NCI-H1105 treated with DMSO at 0.1 percent for 48 hours (cell line): ENCODE measurements at places on chromosomes 7 and 10.

DNA sequence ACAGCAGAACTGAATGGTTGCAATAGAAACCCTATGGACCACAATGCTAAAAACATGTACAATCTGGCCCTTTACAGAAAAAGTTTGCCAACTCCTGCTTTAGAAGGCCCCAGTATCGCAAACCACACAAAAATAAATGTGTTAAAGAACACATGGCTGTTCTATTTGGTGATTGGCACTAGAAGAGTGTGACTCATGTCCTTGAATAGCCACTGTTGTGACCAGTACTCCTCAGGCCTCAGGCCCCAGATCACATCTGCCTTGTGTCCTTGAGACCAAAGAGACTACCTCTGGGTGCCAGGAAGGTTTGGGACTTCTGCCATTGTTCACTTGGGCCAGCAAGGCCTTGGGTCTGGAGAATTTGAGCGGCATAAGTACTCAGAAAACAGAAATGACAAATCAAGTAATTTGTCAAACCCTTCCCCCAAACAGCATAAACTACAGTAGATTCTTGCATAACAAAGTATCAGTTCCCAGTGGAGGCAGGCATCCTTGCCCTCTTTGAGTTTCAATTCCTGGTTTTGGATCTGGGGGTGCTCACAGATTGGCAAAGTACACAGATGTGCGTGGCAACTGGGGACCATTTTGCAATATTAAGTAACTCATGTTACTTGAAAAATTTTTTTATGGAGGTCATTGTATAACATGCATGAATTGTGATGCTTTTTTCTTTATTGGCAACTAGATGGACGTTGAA is 50.2 kb downstream of the MTURN start:
- no peak for DNase-seq

DNA sequence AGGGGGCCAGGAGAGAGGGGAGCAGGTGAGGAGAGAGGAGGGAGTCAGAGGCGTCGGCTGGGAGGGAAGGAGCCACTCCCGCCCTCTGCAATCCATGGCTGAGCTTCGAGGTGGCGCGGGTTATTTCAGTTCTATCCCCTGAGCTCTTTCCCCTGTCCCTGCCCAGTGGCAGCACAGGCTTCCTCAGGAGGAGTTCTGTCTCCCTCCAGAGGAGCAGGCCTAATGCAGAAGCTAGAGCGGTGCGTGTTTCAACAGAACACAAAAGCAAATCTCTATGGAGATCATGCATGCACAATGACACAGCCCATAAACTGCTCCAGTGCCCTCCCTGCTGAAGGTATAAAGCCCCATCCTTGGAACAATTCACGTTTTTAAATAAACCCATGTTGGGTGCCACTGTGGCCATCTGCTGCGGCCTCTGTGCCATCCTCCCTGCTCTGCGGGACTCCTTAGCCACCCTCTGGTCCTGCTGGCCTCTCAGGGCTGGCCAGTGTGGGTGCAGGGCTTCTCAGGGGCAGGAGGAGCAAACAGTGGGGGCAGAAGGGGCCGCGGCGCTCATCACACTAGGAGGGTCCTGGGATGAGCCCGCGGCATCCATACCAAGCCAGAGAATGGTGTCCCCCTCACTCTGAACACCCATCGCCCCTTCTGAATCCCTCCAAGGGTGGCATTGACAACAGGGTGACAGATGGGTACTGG is 192.6 kb upstream of the LYZL2 start:
- DNase-seq, result no peak

- DNase-seq, result no peak
These were observed 46.3 kb downstream of the MGMT start for GRCh38 chr10:129513312-129513711.

DNA sequence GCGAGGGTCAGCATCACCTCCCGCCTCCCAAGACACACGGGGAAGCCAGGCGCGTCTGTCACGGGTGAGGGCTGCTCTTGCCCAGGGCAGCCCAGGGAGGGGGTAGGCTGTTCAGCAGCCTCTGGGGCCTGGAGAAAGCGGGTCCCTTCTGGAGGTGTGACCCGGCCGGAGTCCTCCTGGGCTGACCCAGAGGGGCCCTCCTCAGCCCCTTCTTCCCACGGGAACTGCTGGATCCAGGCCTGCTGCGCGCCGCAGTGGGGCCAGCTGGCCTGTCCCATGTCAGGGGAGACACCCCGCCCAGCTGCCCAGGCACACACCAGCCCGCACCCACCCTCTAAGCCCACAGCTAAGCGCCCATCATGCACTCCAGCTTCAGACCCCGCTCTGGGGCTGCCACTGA is 41.8 kb downstream of the INSIG1 start:
- DNase-seq, result no peak
